Stimulated activated CD8-positive, alpha-beta memory T cell treated with anti-CD3 and anti-CD28 coated beads, Interleukin-7, amount 100 ng/mL, for 24 hours (primary cell): ENCODE measurements at places on chromosomes 7 and 10.

DNA sequence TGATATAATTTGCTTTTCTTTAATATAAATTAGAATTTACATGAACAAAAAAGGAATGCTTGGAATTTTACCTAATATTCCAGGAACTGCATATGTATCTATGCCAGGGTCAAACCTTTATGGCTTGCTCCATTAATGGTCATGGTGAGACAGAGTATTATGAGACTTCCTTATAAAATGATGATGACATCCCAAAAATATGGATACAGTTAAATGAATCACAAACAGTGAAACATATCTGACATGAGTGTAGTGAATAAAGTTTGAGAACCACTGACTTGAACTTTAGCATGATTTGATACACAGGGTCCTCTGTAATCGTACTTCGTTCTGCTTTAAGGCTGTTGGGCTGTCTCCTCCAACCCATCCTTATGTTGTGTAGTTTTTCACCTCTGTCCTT, 51.8 kb downstream of the MARCHF5 start:
- no peak for DNase-seq

DNA sequence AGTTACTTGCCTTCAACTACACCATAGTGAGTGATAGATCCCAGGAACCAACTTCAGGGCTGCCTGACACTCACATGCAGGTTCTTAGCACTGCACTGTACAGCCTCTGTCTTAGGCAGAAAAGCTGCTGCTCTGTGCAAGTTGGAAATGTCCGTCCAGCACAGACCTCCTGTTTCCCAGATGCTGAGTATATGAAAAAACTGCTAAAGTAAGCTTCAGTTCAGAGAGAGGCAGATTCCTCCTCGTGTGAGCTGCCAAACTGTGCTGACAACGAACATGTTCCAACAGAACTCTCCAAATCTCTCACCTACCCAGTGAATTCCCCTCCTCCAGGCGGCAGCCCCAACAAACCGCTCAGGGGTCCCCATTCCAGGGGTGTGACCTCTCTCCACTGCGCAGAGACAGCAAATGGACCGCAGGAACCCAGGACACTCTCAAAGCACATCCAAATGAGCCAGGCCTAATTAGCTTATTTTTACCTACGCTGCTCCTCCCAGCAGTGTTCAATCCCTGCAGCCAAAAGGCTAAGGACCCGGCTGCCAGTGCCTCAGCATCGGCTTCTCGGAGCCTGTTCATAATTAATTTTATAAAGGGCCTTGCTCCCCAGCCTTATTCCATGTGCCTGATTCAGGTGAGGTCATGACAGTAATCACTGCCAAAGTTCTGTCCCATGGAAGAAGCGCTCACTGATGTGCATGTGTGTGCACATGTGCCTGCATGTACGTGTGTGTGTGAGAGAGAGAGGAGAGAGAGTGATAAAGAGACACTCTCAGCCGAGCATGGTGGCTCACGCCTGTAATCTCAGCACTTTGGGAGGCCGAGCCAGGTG, 159.5 kb upstream of the AUTS2 start:
- no peak for DNase-seq

- DNase-seq = no peak
Observed at GRCh38 chr10:31051703-31052102, 20.0 kb upstream of the ZNF438 start.

DNA sequence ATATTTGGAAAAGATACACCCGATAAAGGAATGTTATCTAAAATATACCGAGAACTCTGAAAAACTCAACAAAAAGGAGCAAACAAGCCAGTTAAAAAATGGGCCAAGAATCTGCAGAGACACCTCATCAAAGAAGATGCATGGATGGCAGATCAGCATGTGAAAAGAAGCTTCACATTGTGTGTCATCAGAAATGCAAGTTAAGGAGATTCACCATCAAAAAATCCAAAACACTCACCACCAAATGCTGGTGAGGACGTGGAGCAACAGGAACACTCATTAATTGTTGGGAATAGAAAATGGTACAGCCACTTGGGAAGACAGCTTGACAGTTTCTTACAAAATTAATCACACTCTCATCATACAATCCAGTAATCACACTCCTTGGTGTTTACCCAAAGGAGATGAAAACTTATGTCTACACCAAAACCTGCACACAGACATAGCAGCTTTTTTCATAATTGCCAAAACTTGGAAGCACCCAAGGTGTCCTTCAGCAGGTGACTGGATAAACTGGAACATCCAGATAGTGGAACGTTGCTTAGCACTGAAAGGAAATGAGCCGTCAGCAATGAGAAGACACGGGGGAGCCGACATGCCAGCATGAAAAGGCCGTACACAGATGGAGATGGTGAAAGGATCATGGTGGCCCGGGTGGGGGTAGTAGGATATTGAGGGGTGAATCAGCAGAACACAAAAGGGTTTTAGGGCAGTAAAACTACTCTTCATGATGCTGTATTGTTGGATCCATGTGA, 27.9 kb upstream of the PWWP2B start:
- no peak for DNase-seq

DNA sequence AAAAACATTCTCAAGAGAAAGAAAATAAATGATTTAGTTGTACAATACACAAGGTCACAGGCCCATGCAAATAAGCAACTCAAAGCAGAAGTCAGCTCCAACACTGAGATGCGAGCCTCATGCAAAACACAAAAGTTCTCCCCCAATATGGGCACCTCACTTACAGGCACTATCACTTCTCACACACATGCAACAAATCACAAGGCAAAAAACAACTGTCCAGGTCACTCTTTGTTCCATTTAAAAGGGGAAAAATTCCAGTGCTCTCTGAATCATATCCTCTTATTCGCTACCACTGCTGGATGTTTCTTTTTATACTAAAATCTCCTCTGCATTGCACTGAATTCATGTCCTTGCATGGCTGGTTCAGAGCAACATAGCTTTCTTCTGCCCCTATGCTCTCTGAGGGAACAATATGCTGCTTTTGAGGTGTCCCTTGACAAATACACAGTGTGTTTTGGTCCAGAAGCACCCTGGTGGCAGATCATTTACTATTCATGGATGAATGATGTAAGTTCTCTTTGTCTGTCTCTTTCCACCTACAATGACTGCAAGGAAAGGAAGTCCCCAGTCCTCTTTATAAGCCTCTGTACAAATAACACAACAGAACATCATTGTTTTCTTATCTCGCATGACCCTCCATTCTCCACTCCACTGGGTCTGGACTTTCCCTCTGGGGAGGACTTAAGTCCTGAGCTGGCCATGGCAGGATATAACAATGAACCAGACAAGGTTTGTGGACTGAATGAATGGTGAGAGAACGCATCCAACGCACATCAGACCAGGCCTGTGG, 85.4 kb upstream of the GSDME start:
- no peak for DNase-seq
